ENCODE measurements at places on chromosomes 6 and 20.

- no peak for DNase-seq
These were observed 1.1 kb upstream of the BHLHE23 start for GRCh38 chr20:63007646-63008488.

DNA sequence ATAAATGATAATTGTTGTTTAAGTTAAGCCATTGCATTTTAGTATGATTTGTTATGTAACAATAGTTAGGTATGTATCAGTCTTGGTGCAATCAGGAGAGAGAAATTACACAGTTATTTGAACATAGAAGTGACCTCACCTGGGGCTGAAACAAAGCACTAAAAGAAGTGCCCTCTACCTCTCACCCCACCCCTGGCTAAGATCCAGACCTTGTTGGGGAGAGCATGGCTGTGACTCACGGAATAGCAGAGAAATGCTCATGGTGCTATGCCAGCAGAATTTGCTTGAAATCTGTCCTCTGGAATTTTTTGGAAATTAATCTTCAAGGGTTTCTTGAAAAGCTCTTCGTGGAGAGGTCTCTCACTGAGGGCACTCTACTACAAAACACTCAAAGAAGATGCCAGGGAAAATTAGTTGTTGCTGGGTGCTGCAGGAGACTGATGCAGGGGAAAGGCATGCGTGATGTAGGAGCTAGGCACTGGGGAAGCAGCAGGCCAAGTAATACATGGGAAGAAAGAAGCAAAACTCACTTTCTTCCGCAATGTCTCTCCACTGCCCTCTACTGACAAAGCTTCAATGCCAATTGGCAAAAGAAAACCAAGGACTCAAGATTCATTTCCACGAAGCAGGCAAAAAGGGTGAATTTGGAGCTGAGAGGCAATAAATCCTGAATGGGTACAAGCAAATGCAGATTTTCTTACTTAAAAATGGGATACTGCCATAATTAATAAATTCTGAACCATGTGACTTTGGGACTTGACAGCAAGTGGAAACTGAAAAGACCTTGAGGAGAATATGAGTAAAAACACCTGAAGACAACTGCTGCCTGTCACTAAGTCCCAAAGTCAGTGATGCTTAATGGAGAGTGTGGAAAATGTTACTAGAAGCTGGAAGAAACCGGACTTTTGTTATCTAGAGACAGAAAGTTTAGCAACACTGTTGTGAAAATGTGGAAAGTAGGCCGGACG is 136.3 kb upstream of the ZNF184 start:
- peak; percentile 89 for DNase-seq

GRCh38 chr6:46293641-46294316 is 123.0 kb upstream of the ENPP5 start:
- no peak for DNase-seq

DNA sequence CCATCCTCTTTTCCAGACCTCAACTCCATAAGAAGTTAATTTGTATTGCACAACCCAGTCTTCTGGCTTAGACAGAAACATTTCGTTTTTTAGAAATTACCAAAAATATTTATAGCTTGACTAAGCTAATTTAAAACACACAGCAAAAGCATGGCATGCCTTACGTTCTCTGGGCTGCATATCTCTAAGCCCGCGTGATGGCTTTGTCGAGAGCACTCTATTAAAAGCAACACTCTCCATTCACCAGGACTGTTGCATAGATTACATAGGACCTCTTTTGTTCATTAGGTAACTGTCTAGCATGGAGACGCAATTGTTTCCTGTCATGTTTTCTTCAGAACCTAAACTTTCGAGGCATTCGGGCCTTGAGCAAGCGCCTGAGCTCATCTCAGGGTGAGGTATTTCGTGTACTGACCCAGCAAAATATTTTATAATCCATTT is 104.5 kb downstream of the IBTK start:
- DNase-seq, result peak; percentile 90

DNA sequence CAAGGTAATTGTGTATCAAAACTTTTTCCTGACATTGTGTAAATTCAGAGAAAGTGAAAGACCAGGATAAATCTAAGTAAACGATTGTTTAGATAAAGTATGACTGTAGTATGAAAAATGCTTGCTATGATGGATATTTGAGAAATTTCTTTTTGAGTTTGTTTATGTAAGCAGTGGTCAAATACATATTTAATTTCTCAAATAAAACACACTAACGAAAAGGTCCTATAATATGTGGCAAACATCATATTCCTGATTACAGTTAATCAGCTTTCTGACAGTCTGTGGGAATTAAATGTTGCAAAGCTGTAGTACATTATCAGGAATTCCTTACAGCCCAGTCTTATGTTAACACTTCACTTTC is 636.9 kb downstream of the MMUT start:
- DNase-seq, result peak; percentile 19

- peak; percentile 91 for DNase-seq
These were observed 100.8 kb downstream of the FAM217A start for GRCh38 chr6:3977875-3978711.

DNA sequence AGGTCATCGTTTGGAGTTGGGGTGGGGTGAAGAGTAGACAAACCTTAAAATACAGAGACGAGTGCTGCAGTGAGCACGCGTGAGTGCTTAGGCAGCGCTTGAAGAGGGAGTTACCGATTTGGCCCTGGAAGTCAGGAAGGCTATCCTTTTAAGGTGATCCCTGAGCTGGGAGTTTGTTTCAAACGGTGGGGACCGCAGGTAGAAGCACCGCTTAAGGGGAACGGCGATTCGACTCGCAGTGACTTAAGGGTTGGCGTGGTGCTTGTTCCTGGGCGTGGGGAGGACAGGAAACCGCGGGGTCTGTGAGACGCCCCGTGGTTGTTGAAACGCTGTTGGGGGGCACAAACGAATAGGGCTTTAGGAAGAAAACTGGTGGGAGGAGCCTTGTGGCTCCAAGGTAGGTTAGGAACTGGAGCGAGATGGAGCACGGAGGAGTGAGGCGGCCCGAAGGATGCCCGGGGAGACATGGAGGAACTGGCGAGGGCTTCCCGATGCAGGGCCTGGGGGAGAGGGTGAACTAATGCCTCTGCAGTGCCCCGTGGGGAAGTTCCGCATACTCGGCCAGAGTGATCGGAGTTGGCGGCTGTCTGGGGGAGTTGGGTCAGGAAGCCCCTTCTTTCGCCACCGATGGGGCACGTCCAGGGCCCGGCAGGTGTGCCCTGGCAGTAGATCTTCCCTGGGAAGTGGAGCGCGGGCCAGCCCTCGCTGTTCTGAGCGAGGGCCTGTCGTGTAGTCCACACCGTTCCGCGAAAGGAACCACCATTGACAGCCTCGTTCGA is 1.3 kb upstream of the CDYL start:
- peak; percentile 38 for DNase-seq

DNA sequence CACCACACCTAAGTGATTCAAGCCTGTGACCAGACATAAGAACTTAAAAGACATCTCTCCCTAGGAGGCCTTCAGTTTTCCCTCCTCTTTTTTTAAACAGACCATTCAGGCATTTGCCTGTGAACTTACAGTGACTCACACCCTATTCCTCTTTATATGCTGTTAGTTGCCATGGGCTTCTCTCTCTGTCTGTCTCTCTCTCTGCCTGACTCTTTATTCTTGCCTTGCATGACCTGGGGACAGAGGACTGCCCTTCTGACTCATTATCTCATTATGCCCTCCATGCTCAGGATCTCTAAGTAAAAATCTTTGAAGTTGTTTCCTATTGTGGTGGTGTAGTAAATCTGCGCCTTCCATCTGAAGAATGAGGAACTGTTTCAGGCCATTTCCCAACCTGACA is 442.2 kb upstream of the MAN1A1 start:
- no peak for DNase-seq
